ENCODE measurements at places on chromosomes 3 and 15. TPM values are rescaled to one million over a fixed set of nuclear protein-coding genes. Genes with fewer than 3 reads are reported as not detected.

XCR1 gene
- not detected for total RNA-seq

ADGRG7 gene
- not detected for total RNA-seq

PRRT3 gene
- 1.9 TPM for total RNA-seq

CHST2 gene
- total RNA-seq, result 5.5 TPM

FANCD2OS gene
- total RNA-seq, result not detected

CCDC191 gene
- total RNA-seq, result 2.7 TPM

TRPM1 gene
- not detected for total RNA-seq

CYP1A2 gene
- total RNA-seq, result not detected

SYNPR gene
- not detected for total RNA-seq
